SK-MEL-5 (cell line): ENCODE measurements at places on chromosomes 3 and 15. TPM values are rescaled to one million over a fixed set of nuclear protein-coding genes. Genes with fewer than 3 reads are reported as not detected.
A peak's percentile ranks its signal among the peaks of the same experiment; 100 is the strongest.

PLA2G4F gene
- total RNA-seq, result not detected in 2 replicates

DNA sequence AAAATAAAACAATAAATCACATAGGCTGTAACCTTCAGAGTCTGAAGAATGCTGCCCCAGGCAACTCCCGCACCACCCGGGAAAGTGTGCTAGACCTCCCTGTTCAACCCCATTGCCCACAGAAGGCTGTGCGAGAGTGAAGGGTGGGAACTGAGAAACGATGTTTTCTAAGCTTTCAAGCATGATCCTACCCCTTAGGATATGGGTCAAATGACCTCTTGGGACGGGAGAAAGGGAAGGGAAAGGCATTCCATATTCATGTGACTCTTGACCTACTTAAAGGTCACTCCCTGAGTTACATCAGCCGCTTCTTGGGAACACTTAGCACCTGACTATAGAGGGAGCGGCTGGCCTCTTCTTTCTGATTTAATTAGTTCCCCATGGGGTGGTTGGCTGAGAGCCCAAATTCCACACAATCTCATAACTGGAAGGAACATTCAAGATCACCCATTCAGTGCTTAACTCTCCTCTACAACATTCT lies 114.7 kb upstream of the SLC24A5 start:
- DNase-seq, result peak; percentile 95

LRRC2 gene
- total RNA-seq, result not detected in 2 replicates

DNA sequence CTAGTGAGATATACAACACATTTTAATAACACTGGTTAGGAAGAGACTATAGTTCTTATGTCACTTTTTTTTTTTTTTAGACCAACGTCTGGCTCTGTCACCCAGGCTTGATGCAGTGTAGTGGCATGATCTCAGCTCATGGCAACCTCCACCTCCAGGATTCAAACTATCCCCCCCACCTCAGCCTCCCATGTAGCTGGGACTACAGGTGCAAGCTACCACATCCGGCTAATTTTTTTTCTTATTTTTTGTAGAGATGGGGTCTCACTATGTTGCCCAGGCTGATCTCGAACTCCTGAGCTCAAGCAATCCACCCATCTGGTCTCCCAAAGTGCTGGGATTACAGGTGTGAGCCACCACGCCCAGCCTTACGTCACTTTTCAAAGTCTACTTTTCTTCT lies 100.8 kb downstream of the FOXP1 start:
- no peak for DNase-seq

DNA sequence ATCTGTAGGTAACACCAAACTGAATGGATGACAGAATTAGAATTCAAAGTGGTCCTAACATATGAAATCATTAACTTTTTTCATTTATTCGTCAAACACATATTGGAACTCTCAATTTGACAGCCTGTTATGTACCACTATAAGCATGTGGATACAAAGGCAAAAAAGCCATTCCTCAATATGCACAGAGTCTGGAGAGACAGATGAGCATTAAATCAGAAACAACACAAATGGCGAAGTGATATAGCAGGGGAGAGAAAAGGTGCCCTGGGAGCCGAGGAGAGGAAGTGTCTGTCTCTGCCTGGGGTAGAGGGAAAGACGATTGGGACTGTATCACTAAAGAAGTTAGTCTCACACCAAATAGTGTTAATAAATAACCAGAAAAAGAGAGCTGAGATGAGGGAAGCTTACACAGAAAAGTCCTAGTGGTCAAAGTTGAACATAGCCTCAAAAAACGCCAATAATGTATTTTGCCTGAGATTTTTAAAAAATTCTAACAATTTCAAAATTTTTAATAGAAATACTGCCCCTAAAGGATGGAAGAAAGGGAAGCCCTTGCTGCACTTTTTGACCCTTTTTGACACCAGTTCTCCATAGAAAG lies 417.5 kb downstream of the TUSC7 start:
- DNase-seq, result no peak

- no peak for DNase-seq
These were observed 33.4 kb upstream of the SCAANT1 start for GRCh38 chr3:63945558-63946096.

DNA sequence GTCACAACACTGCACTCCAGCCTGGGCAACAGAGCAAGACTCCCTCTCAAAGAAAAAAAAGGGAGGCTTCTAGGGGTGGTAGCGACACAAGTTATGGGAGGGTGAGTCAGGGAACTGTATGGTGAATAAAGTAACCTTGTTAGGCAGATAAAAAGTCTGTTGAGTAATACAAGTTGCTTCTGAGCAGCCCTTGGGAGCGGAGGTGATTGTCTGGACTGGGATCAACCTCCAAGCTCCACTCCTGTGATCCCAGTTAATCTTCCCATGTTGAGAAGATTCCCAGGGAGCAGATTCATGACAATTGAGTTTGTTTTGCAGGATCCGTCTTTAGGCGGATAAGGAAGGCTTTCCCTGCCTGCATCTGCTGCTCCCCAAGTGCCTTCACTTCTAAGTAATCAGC lies 335.9 kb downstream of the THSD4 start:
- no peak for DNase-seq

DCBLD2 gene
- 91.7 and 94.0 TPM in 2 replicates for total RNA-seq

DNA sequence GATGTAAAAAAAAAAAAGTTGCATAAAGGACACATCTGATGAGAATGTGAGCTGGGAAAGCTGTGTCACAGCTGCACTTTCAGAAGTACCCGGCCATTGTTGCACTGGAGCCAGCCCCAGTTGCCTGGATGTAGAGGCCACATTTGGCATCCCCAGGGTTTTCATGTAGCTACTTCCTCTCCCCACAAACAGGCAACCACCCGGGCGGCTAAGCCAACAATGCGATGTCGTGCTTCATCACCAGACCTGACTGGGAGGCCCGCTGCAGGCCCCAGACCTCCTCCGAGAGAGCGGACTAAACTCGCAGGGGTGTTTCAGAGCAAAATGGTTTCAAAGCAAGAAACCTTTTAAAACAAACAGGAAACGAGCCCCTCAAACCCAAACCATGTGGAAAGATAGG lies 142.3 kb downstream of the TMCO5A start:
- DNase-seq, result no peak

CCK gene
- total RNA-seq, result 0.21 TPM in 1 of 2 replicates, not detected in the other

DNA sequence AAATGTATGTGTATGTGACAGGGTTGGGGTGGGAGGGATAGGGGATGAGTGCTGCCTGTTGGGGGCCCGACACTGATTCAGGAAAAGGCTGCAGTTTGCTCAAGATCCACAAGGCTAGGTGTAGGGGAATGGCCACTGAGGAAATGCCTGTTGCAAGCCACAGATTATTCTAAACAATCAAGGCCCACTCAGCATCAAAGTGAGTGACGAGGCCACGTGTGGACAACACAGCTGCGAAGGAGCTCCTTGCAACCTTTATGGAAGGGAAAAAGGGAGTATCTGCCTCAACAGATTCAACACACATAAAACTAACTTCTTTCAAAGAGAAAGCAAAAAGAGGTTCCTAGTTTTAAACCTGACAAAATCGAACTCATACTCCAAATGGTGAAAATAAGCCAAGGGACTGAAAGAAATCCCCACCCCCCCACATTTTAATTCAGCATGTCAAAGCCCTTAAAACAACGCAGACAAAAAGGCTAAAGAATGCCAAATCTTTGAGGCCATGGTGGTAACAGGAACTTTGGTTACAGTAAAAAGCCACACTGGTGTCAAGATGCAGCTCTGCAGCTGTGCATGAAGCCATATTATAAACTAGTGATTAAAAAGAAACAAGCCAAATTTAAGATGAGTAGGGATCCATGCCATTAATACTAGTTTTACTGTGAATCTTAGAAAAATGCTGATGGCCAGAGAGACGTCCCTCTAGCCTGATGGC lies 3.6 kb downstream of the POLG start:
- DNase-seq, result no peak

DNA sequence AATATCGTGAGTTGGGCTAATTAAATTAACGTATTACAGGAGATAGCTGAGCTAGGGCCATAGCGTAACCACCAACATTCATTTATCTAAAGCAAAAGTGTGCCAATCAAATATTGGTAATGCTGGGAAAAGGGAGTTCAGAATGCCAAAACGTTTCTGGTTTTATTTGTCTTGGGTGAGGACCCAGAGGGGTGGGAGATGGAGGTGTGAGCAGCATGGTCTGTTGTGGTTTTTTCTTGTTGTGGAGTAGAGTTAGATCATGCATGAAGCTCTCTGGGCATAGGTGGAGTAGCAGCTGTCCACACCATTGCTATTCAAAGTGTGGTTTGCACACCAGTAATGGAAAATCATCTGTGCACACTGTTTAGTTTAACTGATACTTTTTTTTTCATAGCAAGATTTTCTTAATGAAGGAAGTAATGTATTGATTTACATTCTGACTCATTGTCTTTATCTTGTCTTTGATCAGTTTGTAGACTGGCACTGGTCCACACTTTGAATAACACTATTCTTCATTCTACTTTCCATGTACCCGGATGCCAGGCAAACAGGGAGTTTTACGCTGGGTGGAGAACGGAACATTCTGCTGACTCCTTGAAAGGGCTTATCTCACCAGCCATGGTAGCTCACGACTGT lies 50.8 kb upstream of the CRTC3 start:
- no peak for DNase-seq

MGLL gene
- total RNA-seq, result 3.2 TPM in 2 replicates

DNA sequence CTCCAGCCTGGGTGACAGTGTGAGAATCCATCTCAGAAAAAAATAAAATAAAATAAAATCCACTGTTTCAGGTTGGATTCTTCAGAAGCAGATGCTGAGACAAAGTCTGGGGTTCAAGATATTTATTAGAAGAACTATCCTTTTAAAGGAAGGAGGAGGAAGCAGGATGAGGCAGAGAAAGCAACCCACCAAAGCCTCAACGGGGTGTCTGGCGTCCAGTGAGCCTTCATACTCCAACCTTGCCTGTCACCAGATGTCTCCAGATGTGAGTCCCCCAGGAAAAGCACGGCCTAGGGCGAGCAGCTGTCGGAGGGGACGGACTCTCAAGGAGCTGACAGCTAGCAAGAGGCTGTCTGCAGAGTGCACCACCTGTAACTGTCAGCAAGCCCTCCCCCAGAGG lies 37.3 kb downstream of the MB21D2 start:
- no peak for DNase-seq

DNA sequence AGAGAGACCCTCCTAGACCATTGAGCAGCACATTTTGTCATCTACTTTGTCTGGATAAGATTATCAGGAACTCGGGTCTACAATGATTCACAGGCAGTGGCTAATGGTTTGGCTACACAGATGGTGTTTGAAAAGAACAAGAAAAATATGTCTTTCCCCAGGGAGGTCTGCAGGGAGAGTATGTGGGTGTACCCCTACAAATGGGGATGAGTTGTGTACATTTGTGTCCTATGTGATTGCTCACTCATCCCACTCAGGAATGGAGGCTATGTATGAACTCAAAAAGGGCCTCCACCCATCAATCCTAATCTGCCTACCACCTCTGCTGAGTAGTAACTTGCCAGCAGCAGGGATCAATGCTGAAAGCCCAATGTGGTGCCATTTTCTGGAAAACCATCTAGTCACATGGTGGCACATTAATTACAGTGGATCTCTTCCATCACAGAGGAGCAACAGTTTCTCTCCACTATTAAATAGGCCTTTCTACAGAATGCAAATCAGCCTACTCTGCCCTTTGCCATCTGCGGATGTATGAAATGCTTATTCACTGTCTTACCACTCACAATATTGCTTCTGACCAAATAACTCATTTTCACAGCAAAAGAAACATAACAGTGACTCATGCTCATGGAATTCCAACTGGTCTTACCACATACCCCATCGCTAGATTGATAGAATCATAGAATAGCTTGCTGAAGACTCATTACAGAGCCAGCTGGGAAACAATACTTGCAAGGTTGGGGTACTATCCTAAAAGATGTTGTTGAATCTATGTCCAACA lies 48.3 kb upstream of the TRIM42 start:
- peak; percentile 67 for DNase-seq

GOLGA6L9 gene
- 1.8 and 2.3 TPM in 2 replicates for total RNA-seq

- no peak for DNase-seq
These were observed 69.0 kb downstream of the GRM7 start for GRCh38 chr3:6929918-6930317.

DNA sequence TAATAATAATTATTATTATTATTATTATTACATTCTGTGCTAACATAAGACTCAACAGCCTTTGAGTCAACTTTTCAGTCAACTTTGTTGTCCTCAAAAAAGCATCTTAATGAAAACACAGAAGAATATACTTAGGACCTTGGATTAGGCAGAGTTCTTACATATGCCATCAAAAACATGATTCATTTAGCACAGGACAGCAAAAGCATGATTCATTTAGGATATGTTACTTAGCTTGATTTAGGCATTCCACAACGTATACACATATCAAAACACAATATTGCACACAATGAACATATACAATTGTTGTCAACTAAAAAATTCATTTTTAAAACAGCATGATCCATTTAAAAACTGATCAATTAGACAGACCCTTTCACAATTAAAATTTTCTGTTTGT lies 213.0 kb downstream of the FMN1 start:
- DNase-seq, result no peak

DNA sequence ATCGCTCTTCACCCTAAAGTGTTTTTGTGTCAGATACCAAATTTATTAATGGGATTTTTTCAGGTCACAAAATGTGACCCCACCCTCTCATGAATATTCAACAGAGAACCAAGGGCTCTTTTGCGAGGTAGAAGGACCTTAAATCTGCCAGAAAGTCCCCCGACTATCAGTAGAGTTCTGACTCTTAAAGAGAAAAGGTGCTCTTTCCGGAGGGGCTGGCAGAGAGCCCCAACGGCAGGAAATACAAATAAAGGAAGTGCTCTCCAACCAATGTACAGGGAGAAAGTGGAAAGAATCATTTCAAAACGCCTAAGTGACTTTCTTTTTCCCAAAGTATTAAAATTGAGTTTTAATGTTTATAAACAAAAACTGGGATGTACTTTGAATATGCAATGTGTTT lies 517.2 kb downstream of the FOXP1 start:
- no peak for DNase-seq

ARHGEF3 gene
- total RNA-seq, result 9.5 and 10.9 TPM in 2 replicates
